Memory B cell (primary cell): ENCODE measurements at places on chromosomes 3 and 15.

DNA sequence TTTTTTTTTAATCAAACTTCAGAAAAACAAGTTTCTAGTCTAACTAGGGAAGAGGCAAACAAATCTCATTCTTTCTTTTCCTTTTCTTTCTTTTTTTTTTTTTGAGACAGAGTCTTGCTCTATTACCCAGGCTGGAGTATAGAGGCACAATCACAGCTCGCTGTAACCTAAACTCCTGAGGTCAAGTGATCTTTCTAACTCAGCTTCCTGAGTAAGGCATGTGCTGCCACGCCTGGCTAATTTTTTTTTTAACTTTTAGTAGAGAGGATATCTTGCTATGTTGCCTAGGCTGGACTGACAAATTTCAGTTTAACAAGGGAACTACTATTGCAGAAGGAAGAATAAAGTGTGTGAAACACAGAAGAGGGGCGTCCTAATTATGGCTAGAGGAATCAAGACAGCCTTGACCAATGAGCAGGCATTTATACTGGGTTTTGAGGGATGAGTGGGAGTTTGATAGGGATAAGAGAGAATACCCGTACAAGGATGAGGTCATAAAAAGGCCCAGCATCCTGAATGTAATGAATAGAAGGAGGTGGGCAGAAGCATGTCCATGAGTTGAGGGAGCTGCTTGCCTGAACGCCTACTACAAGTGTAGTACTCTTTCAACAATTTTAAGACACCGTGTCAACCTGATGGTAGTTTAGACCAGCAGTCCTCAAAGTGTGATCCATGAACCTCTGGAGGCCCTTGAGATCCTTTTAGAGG is 6.7 kb upstream of the ZFAND6 start:
- no peak for DNase-seq

GRCh38 chr3:101611023-101611422 is 37.0 kb downstream of the PCNP start:
- no peak for DNase-seq

GRCh38 chr3:70754314-70754713 is 441.9 kb upstream of the MDFIC2 start:
- DNase-seq, result no peak

GRCh38 chr15:69400850-69401249 is 13.3 kb upstream of the KIF23 start:
- DNase-seq, result no peak

- peak; percentile 32 for DNase-seq
Measured at GRCh38 chr15:98650417-98651035, 2.2 kb downstream of the IGF1R start.

- no peak for DNase-seq
Measured at GRCh38 chr3:183265157-183265642, 12.1 kb downstream of the B3GNT5 start.

DNA sequence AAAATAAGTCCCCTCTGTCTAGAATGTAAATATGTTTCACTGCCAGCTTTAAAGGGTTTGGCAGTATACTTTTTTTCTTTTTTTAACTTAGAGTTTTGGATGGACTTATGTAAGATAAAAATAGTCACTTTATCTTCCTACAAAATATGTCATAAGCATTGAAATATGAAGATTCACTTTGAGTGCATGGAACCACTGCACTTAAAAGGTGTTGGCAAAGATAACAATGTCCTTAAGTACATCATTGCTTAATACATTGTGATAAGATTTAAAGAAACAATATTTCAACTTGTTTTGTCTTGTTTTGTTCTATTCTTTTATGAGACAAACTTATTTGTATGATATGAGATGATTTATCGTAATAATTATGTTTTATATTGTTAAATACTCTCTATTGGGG is 66.3 kb upstream of the NAALADL2 start:
- DNase-seq, result no peak

DNA sequence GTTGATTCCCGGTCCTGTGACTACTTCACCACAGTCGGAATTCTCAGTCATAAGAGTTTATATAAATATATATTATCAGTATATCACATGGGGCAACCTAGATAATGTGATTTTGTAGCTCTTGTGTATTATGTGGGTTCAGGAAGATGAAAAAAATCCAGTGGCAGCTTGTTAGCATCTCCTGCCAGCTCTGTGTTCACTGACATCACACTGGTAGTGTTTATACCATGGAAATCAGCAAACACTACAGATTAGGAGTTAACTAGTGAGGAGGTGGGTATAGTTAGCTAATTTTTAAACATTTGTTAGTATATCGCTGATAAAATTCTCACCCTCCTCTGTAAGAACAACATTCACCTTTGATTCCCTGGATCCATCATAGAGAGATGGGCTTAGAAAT is 44.5 kb upstream of the KCNMB2 start:
- DNase-seq, result no peak

- DNase-seq, result no peak
Measured at GRCh38 chr15:88637436-88637835, 1.4 kb upstream of the ISG20 start.

DNA sequence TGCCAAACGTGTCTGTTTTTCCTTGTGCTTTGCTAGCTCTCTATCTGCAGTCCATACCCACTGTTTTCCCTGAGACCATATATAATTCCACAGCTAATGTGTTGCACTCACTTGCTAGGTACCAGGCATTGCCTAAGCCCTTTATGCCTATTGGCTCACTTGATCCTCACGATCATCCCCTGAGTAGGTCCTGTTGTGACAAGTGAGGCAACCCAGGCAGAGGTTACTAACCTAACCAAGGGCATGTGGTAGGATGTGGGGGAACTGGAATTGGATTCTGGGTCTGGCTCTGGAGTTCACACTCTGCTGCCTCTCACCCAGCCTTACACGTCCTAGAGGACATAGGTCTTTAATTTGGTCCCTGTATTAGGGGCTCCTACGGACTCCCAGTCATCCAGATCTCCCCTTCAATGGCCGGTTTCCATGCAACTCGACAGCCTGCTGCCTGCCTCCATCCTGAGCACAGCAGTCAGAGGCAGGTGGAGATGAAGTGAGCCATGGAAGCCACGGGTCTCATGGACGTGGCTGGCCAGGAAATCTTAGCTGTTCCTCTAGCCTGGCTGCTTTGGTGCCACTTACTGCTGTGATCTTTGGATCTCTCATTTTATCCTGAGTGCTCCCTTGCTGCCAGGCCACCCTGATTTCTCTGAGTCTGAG is 38.9 kb upstream of the MYZAP start:
- no peak for DNase-seq

DNA sequence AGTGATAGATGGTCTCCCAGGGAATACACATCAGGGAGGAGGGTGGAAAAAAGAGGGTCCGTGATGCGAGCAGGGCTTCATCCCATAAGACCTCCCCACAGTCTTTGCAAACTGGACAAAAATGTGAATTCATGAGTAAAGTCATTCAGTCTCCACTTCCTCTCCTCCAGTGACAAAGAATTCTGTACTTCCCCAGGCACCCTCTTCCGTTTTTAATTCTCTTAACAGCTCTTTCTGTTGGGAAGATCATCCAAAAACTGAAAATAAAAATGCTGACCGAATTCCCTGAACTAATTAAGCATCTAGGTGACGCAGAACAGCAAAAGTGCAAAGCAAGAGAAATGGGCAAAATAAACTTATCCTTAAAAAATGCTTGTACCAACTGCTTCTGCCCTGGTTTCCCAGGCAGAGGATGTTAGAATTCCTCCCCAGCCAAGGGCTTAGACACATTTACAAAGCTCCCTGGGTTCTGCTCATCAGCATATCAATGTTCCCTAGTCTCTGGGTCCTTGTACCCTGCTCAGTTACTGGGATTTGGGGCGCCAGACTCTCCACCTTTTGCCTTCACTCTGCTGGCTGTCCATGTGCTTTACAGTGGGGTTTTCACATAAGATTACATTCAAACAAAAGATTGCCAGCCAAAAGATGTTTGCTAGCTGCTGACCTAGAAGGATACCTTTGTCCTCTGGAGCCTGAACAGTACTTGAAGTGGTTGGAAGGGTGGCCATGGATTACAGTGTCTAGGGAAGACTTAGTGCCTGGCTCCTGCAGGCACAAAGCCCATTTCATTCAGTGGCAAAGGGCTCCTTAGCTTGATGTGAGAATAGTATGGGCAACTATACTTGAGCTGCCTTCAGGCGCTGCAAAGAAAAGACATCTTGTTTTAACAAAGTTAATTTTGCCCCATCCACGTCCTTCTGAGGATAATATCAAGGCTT is 69.4 kb downstream of the ARNT2 start:
- no peak for DNase-seq

DNA sequence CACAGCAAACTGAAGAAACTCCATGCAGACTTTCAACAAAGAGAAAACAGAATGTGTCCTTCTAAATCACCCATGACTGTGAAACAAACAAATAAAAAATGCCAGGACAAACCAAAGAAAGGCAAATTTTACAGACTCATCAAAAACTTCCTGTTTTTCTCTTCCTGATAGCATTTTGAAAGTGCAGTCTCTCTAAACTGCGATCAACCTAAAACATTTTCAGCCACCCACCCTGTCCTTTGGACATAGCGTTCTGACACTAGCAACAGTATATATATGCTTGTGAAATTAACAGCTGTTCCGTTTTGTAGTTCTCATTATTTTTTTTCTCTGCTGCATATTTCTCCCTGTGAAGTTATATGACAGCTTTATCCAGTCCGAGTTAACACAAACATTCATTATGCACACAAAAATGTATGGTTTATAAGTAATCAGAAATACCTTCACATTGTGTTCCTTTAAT is 151.7 kb downstream of the FBN1 start:
- DNase-seq, result no peak

- DNase-seq, result no peak
Measured at GRCh38 chr15:43871835-43872234, 45.0 kb downstream of the WDR76 start.

DNA sequence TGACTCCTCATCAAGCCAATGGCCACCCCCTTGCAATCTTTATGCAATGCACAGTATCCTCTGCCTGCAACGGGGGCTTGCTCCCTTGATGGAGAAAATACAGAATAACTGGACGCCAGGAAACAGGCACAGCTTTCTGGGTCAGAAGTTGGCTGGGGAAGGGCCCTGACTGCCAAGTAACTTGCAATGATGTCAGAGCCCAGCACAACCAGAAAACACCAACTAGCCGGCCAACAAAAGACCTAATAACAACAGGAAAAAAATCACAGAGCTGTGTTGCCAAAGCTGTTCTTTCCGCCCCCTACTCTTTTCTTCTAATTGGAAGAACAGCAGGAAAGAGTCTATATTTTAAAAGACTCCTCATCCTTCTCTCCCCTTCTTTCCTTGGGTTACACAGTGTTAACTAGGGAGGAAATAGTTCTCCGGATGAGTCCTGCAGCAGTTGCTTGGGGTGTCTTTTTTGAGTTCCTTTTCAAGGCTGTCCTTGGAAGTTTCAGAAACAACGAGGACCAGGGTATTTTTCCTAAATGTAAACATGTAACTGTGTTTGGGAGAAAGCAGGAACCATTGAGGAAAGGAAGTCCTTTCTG is 1.4 kb upstream of the SEMA6D start:
- no peak for DNase-seq

DNA sequence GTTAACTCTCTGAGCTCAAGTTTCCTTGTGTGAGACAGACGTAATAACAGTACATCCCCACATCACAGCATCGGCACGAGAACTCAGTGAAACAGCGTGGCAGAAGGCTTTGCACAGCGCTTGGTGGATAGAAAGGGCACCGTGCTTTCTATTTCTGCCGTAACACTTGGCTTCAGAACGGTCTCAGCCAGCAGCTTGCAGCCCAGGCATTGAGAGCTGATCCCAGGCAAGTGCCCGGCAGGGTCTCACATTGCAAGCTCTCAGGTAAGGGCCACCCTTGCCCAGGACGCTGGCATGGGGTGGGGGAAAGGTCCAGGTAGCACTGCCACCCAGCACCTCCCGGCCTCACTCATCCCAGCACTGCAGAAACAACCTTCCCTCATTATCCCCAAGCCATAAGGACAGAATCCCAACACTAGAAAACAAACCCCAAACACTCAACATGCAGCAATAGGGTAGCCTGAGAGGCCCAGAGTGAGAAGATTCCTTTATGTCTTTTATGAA is 70.5 kb upstream of the ITGA11 start:
- no peak for DNase-seq

DNA sequence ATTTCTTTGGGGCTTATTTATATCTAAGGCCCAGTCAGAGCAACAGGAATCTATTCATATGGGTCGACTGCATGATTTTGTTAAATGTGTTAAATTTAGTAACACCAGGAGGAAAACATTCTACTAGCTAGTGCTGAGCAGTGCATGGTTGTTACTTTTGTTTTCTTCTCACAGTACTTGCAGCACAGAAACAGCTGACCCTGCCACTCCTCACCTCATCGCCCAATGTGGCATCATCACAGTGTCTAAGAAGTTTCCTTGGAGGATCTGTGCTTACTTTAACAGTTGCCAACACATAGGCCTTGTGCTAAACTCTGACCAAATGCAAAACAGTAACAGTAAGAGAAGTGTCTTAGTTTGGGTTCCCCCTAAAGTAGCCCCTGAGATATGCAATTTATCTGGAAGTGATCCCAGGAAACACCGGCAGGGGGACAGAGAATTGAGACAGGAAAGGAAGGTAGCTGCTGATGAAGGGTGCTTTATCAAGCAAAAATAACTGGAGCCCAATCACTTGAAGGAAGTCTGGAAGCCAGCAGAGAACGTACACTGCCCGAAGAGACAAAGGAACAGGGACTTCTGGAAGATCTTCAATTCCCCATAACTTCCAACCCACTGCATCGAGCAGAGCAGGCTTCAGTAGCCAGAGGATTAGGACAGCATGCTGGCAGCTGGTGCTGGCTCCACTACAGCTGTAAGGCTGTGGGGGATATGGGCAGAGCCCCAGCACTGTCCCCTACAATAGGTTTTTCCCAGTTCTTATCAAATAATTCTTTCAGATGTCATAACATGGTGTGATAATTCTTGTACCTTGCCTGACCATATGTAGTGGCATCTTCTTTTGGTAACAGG is 36.0 kb upstream of the ULK4 start:
- no peak for DNase-seq

GRCh38 chr3:129003578-129004112 is 2.5 kb downstream of the EFCC1 start:
- peak; percentile 49 for DNase-seq

- no peak for DNase-seq
Measured at GRCh38 chr3:123054109-123054778, 12.6 kb upstream of the PDIA5 start.

DNA sequence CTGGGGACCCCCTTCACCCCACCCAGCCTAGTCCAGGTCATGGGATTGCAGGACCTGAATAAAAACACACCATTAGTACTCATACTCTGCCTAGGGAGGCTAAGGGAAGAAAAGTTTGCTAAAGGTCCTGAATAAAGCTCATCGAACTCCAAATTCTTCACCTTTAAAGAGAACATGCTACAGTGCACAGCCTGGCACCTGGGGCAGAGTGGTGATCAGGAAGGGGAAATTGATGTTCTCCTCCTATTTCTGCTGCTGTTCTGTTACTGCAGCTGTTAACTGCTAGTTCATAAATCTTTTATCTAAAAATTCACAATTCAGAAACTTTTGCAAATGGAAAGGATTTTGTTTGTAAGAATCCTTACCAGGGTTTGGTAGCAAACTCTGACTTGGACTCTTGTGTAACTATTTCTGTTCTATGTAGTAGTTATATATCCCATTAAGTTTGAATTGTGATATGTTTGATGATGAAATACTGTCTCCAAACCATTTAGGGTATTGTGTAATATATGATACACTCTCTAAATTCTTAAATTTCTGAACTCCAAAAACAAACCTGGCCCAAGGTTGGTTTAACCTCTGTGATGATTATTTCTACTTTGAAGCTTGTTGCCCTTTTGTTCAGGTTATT is 27.9 kb downstream of the MCTP2 start:
- no peak for DNase-seq
